ENCODE measurements at places on chromosomes 3 and 15.
A peak's percentile ranks its signal among the peaks of the same experiment; 100 is the strongest.

DNA sequence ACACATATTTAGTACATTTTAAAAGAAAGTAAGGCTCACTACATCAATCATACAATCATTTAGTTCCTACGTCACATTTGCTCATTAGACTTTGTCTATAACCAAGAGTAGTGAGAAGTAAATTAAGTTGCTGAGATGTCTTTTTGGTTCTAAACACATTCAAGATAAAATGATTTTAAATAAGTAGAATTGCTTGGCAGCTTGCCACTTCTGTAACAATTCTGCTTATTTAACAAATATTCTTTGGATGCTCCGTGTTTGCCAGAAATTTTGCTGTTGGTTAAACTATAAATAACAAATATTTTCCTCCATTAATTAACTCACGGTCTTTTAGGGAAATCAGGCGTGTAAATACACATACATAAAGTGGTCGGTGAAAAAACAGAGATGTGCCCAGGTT is 18.3 kb downstream of the SUCNR1 start:
- no peak for DNase-seq

DNA sequence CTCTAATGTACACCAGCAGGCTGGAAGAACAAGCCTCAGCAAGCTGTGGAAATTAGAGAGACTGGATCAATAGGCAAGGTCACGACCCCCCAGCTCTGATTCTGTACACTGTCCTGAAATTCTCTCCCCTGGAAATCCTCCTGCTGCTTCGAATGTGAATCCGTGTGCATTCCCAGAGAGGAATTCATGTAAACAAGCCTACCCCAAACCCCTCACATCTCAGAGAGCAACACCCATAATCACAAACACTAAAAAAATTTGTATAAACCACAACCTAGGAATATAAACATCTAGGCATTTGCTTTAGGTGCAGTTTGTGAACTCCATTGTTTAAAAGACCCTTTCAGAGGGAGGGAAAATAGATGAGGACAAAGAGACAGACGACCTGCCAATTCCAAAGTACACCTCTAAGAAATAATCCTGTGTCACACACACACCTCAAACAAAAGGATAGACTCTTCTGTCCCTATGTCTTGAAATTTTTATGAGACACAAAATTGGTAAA is 325.2 kb downstream of the WDR72 start:
- DNase-seq, result no peak

GRCh38 chr3:122794483-122794778 is 438 bp upstream of the SLC49A4 start:
- DNase-seq, result no peak

- no peak for DNase-seq
Observed at GRCh38 chr3:31421314-31422048, 111.2 kb upstream of the STT3B start.

DNA sequence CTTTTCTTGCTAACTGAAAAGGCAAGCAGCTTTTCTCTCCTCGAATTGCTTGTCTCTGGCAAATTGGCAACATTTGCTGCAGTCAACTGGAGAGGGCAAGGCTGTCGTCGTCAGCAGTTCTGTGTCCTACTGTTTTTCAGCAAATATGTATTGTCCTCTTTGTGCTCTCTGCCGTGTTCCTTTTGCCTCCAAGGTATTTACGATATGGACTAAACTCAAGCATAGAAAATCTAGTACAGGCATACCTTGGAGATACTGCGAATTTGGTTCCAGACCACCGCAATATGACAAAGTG is 558 bp upstream of the SLC30A4 start:
- no peak for DNase-seq

GRCh38 chr3:167898091-167898490 is 162.6 kb downstream of the SERPINI1 start:
- no peak for DNase-seq

- no peak for DNase-seq
Observed at GRCh38 chr15:76084256-76084655, 24.5 kb downstream of the TMEM266 start.

- DNase-seq, result no peak
Observed at GRCh38 chr3:61684386-61684785, 123.0 kb downstream of the PTPRG start.

GRCh38 chr3:25447285-25447684 is 19.2 kb downstream of the RARB start:
- DNase-seq, result no peak

- no peak for DNase-seq
Observed at GRCh38 chr15:40091861-40092255, 16.8 kb downstream of the BMF start.

DNA sequence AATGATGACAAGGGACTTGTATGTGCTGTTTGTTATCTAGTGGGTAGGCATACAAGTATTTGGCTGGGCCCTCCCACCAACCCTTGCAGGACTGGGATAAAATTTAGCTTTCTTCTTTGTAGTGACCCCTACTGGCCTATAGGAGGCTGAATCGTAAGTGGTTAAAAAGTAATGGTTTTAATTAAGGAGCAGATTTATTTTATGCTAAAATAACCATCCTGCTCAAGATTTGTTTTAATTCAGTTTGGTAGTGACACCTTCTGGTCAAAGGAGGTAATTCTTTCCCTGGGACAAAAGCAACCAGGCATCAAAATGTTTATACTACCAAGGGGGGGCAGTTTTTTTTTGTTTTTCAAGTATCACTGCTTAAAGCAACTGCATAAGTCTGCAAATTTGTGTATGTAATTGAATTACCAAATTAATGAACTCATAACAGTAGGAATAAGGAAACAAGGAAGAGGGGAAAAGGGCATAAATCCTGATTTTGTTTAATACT is 70.7 kb downstream of the TOP2B start:
- peak; percentile 31 for DNase-seq

GRCh38 chr3:126342991-126343648 is 14.1 kb downstream of the KLF15 start:
- peak; percentile 60 for DNase-seq

DNA sequence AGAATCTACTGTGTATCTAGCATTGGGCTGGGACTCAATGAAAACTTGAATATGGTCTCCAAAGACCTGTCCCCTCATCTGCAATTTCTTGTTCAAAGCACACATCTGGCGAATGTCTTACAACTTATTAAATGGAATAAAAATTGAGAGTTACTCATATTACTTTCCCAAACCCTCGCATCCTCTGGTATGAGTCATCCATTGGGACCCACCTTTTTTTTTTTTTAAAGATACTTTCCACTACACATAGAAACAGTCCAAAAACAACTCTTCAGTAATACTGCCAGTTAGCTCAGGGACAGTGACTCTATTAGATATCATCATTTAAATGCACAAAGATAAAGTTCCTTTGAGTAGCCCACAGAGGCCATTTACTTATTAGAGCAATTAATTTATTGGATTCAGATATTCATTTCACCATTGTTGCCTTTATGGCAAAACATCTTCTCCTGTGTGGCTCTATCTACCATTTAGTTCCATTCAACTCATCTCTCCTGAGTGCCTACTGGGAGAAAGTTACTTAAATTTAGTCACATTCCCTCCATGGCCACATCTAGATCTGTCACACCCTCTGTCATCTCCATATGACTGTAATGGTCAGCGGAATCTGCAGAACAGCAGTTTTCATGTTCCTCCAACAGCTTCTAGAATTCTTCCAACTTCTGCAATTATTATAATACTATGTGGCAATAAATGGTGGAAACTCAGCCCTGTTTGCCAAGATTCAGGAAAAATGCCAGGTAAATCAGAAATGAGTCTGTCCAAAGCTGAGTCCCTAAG is 77.9 kb upstream of the ARHGEF3 start:
- no peak for DNase-seq

GRCh38 chr15:66789029-66790025 is 87.3 kb downstream of the SMAD6 start:
- DNase-seq, result peak; percentile 62

DNA sequence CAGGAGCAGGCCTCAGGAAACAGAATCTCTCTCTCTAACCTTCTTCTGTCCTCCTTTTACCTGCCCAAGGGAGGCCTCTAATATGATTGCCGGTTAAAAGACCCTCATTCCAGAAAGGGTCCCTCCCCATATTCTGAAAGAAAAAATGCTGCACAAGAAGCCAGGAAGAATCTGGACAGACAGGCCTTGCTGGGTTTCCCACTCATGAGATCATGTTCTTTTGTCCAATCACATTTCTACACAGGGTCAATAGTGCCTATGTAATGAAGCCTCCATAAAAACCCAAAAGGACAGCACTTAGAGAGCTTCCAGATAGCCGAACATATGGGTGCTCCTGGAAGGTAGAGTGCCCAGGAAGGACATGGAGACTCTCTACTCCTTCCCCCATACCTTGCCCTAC is 146.0 kb downstream of the MYO9A start:
- DNase-seq, result no peak

- no peak for DNase-seq
Observed at GRCh38 chr3:30162579-30162978, 443.8 kb upstream of the TGFBR2 start.

- DNase-seq, result no peak
Observed at GRCh38 chr3:29452934-29453283, 172.0 kb downstream of the RBMS3 start.

DNA sequence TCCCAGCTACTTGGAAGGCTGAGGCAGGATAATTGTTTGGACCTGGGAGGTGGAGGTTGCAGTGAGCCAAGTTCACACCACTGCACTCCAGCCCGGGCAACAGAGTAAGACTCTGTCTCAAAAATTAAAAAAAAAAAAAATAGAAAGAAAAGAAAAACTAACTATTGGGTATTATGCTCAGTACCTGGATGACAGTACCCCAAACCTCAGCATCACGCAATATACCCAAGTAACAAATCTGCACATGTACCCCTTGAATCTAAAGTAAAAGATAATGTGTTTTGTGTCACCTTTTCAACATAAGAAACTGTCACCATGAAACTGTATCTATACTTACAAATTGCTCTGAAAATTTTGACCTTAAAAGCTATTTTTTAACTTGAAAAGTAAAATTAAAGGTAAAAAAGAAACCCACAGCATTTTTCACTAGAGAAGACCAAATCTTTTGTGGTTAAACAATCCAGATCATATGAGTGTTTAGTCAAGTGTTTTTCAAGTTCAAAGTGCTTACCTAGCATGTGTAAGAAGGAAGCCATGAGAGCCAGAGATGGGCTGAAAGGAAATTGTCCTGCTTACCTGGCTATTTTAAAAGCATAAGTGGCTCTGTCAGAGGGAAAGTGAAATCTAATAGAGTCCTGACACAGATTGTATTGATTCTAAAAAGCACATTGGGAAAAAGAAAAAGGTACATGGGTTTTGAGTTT is 50.5 kb downstream of the MYO1E start:
- no peak for DNase-seq

GRCh38 chr3:47978386-47978785 is 37.8 kb downstream of the MAP4 start:
- DNase-seq, result no peak

DNA sequence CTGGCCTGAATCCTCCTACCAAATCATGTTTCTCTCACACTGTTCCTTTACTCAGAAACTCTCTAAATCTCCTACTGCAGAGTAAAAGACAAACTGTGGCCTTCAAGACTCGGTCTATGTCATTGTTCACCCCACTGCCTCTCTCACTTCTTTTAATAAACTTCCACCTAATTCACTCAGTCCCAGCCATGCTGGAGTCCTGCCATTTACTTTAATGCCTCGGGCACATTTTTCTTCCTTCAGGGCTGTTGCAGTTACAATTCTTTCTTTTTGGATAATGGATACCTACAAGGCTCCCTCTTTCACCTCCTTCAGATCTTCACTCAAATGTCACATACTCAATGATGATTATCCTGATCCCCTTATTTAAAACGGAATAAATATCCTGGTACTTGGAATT is 955.6 kb downstream of the ROBO1 start:
- no peak for DNase-seq

GRCh38 chr15:79496838-79497237 is 64.7 kb downstream of the MINAR1 start:
- DNase-seq, result no peak

DNA sequence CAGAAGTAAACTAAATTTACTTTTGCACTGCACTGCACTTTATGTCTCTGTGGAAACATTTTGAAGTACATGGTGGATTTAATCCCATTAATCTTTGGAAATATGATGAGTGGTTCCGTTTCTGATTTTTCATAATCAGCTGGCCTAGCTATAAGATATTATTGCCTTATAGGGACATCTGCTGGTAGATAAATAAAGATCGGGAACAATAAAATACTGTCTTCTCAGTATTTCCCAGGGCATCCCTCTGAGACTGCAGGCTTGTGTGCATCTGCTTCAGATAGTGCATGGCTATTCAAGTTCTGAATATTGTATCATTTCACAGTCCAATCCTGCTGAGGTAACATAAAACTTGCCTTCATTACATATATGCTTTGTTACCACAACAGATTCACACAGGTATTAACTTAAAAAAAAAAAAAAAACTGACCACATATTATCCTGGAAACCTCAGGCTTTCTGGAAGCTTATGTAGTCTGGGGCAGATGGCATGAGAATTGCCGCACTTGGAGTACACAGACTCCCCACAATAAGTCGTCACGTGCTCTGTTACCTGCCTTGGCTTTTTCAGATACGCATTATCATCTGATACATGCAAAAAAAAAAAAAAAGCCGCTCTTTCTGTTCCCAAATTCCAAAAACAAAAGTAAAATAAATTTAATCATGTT is 330.8 kb upstream of the AGTR1 start:
- no peak for DNase-seq

GRCh38 chr3:126952261-126952982 is 30.5 kb upstream of the PLXNA1 start:
- no peak for DNase-seq

GRCh38 chr15:29034151-29034550 is 148.4 kb downstream of the APBA2 start:
- DNase-seq, result no peak

DNA sequence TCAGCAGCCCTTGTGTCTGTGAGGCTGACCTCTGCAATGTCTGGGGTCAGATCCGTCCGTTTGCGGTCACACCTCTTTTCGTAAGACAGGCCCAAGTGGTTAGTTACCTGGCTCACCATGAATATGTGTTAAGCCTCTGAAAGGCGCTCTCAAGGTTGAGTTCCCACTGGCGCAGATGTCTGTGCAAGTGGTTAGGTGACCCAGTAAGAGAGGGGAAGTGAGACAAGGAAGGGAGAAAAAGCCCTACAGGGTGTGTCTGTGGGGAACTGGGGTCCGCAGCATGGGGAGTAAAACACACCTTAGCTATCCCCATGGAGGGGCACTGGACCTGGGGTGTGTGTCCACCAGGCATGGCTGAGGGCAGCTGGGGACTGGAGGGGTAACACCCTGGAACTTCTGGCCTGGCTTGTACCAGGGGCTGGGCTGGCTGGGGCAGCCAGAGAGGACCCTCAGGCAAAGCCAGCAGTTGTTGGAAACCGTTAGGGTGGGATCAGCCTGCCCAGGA is 391.6 kb upstream of the PROK2 start:
- no peak for DNase-seq

DNA sequence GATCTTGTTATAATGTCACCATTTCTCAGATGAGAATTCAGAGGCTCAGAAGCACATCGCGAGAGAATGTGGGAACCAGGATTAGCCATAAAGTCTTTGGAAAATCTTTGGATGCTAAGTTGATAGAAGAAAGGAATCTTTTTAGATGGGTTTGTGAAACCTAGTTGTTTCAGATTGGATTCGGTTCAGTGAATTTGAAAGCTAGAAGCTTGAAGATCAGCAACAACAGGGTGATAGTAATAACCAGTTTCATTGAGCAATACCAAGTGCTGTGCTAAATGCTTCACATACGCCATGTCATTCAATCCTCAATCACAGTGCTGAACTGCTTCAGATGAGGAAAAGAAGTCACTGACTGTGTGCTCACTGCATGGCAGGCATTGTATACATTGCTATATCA is 47.4 kb upstream of the MITF start:
- no peak for DNase-seq
